ENCODE measurements at places on chromosomes 11 and 22.

- DNase-seq = no peak
Observed at GRCh38 chr22:40857309-40857855, 434 bp downstream of the XPNPEP3 start.

- DNase-seq = no peak
Observed at GRCh38 chr22:22244316-22245250, at the start of gene VPREB1. TSS of gene VPREB1 (plus strand) at chr22:22244786. CDS start at chr22:22244814, 28 bp downstream.

DNA sequence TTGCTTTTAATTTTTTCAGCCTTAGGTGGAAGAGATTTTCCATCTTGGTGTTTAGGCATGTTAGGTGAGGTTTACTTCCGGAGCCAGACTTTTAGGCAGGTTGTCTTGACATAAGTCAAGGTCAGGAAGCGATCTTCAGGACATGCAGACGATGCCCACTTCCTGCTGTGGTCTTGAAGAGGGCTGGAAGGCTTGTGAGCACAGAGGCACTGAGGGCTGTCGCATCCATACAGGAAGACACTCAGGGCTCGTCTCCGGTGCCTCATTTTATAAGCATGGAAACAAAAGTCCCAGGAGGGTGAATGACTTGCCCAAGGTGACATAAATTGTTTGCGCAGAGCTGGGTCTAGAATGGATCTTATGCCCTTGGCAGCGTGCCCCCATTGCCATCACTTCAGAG, 30.8 kb downstream of the MARK2 start:
- peak; percentile 35 for DNase-seq

- DNase-seq = no peak
Observed at GRCh38 chr11:2166091-2166851, 5.3 kb upstream of the INS start.

DNA sequence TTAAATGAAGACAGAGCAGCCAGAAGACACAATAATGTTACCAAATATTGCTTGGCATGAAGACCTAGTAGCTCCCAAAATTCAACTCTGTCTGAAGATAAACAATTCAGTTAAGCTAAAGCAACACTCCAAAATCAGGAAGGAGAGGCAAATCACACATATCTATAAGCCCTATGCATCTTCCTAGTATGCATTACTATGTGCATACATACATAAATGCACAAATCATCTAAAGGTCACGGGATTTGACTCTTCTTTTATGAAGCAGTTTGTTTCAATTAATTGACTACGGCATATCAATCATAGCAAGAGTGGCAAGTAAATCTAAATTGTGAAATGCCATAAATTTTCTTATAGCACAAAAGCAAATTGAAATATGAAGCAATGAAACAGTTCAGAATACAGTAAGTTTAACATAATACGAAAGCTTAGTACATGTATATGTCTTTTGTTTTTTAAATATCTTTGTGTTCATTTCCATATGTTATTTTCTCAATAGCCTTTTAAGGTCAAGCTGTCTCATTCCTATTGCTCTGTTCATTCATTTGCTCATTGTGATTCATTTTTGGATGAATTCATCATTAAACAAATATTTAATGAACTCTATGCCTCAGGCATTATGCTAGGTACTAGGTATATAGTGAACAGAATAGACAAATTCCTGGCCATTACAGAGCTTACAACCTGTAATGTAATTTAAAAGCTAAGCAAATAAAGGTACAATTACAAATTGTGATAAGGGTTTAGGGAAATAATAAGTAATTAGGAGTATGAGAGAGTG, 540.5 kb downstream of the DLG2 start:
- DNase-seq = no peak

DNA sequence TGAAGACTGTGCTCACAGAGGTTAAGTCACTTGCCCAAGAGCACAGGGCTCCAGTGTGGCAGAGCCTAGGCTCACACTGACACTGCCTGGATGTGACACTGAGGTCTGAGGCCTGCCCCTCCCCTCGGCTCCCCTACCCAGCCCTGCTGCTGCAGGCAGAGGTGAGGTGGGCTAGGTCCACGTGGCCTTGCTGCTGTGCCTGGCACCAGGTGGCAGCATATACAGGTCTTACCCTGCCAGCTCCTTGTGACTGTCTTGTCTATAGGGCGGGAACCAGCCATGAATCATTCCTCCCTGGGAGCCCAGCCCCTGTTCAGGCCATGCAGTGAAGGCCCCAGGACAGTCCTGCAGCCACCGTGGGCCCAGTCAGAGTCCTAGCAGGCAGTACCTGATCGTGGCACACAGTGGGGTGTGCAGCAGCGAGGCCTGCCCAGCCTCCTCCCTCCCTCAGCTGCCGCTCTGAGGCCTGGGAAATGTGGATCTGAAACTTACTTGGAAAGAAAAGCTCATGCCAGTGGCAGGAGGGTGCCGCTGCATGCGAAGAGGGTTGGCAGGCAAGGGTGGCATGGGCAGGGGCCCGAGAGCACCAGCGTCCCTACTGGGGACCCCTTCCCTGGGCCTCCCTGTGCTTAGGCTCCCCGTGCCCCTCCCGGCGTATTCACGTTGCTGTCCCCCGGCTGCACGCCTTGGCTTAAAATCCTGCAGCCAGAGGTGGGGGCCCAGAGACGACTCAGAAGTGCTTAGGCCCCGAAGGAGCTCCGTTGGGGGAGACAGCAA, 1.2 kb upstream of the CERK start:
- peak; percentile 81 for DNase-seq

DNA sequence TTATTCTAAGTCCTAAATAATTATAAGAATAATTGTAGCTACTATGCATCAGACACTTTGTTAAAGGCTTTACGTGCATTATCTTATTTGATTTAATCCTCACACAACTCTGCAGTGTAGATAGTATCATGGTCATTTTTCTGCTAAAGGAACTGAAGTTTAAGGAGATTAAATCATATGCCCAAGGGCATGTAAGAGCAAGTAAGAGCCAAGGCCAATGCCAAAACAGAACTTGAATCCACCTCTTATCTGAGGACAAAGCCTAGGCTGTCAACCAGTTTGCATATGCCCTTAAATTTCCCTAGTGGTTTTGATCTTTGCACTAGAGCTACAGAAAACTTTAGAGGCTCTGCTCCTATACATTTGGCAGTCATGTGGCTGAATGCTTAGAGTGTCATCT, 65.6 kb upstream of the OR5AK2 start:
- no peak for DNase-seq

- DNase-seq = no peak
Observed at GRCh38 chr11:73263640-73264039, 8.5 kb upstream of the P2RY6 start.

- no peak for DNase-seq
Observed at GRCh38 chr11:45392154-45392553, 106.0 kb upstream of the SYT13 start.

- DNase-seq = no peak
Observed at GRCh38 chr22:45893516-45893915, 83.4 kb downstream of the WNT7B start.

DNA sequence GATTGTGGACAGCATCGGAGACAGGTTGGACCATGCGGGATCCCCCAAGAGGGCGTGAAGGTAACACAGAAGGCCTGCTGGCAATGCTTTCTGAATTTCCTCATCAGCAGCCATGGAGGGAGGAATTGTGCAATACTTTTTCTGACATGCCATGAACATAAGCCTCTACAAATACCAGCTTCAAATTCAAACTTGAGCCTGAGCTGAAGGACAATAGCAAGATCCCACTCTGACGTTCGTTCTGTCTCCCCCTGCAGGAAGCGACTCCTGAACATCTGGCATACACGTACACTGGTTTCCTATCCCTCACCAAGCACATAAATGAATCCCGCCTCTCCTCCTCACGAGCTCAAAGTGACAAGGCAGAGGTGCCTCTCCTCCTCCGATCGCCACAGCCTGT, 312.2 kb downstream of the BRD1 start:
- no peak for DNase-seq

DNA sequence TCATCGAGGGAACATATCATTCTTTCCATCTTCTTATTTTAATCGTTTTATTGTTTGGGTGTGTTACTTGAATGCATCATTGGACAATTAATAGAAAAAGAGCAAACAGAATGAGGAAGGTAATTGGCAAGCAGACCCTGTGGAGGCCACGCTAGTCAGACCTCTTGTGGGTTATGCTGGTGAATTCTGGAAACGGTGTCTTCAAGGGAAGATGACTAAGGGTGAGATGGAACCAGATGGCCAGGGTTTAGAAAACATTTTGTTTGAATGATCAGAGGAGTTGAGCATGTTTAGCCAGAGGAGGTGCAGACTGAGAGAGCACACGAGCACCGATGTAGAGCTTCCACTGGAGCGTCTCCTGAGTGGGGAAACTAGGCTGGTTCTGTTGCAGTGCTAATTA, 8.5 kb downstream of the ST14 start:
- DNase-seq = no peak

- no peak for DNase-seq
Observed at GRCh38 chr11:47222696-47223095, 7.9 kb downstream of the DDB2 start.

DNA sequence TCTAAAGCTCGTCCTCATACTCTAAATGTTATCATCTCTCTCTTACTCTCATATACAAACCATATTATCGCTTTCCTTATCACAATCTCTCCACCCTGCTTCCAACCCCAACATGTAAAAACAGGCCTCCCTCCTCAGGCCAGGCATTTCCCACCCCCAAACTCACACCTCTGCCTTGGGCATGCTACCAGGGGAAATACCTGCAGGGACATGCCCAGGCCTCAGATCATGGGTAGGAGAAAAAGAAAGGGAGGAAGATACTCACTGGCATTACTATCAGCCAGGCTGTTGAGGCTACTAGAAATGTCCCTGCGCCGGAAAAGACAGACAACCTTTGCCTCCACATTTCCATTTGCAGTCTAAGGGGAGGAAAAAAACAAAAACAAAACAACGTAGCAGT, 1.8 kb downstream of the MTA2 start:
- no peak for DNase-seq

DNA sequence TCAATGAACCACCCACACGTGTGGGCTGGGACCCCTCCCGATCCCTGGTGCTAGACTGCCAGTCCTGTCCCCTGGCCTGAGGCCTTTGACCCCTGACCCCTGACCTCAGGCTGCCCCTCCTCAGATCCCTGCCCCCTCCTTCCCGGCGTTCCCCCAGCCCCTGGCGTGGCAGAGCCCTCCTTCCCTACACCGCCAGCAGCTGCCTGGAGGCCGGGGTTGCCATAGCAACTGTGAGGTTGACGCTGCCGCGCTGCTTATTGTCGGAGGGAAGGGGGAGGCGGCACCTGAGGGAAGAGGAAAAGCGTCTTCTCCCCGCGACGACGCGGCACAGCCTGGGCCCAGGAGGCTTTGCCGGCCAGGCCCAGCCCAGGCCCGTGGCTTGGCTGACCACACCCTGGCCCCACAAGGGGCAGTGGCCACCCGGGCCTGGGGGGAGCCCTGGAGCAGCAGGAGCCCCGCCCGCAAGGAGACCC, 32.6 kb downstream of the SHANK3 start:
- DNase-seq = no peak

DNA sequence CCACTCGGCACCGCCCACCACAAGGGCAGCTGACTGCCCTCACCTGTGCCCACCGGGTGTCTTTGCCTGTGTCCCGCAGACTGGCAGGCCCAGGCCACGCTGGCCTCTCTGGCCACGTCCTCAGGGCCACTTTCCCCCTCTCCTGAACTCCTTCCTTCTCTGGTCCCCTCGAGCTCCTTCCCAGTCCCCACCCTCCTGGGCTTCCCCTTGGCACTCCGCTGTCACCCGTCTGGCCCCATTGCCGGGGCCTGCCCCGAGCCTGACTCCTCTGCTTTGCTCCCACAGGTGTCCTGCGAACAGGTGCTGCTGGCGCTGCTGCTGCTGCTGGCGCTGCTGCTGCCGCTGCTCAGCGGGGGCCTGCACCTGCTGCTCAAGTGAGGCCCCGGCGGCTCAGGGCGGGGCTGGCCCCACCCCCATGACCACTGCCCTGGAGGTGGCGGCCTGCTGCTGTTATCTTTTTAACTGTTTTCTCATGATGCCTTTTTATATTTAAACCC, 14.2 kb downstream of the MCAT start:
- DNase-seq = no peak

GRCh38 chr11:12019866-12020416, 11.5 kb upstream of the DKK3 start:
- DNase-seq = no peak

GRCh38 chr11:2802389-2803185, 83.0 kb downstream of the CDKN1C start:
- no peak for DNase-seq

GRCh38 chr11:129929721-129930120, 34.3 kb upstream of the NFRKB start:
- no peak for DNase-seq

- DNase-seq = no peak
Observed at GRCh38 chr11:130881475-130882137, 34.7 kb downstream of the SNX19 start.

DNA sequence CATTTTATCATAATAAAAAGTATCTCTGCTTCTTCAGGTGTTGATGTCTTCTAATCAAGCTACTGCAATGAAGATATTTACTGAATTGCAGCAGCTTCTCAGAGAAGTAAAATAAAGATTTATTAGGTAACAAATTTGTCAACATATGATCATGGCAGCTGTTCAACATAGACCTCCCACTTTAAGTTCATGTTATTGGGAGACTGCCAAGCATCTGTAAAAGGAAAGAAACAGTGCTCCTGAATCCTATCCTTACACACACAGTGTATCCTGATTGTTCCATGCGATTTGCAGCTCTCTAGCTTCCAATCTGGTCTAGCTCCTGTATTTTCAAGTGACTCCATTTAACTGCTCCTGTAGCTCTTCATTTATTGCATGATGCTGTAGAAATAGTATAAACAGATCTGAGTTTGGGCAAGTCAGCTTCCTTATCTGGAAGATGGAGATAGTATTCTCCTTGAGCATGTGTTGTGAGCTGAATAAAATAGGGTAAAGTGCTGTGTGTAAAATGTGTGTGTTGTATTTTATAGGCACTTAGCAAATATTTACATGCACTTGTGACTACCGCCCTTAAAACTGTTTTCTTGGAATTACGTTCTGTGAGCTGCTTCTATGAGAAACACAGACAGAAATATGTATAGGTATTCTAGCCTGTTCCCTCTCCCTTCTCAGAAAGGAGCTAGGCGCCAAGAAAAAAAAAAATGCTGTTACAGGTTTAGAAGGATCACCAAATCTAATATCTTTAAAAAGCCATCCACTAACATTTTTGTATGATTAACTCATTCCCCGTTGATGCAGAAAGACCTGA, 290.6 kb downstream of the JRKL start:
- no peak for DNase-seq

DNA sequence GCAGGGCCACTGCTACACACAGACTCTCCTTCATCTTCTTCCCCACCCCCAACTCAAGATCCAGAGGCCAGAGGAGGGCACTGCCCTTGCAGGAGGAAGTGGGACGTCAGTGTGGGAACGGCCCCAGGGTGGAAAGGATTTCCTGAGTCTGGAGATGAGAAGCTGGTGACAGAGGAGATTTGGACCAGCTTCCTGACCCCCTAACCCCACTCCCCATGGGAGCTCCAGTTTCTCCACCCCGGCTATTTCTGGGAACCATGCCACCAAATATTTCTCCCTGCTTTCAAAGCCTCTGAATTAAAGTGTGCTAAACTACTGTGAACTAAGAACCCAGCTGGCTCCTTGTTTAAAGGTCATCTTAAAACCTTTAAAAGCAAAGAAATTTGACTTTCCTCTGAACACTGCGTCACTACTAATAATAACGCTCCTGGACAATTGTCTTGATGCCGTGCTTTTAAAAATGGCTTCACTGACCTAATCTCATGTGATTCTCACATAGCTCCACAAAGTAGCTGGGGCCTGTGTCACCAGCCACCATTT, 46.6 kb downstream of the CWC15 start:
- no peak for DNase-seq

All from effector memory CD4-positive, alpha-beta T cell (primary cell).